ENCODE measurements at places on chromosomes 4 and X. TPM values are rescaled to one million over a fixed set of nuclear protein-coding genes. Genes with fewer than 3 reads are reported as not detected.

The CHRNA9 gene
- total RNA-seq = 10.1 TPM

The SPANXN5 gene
- total RNA-seq = not detected

The ZMAT1 gene
- 13.0 TPM for total RNA-seq

The DCAF16 gene
- total RNA-seq = 50.8 TPM

The ATOH1 gene
- 0.48 TPM for total RNA-seq

The CYLC1 gene
- 8.9 TPM for total RNA-seq

The CFAP99 gene
- not detected for total RNA-seq

The TDO2 gene
- total RNA-seq = 40.9 TPM
